Activated T-cell treated with anti-CD3 and anti-CD28 coated beads for 24 hours (primary cell): ENCODE measurements at places on chromosomes 16 and 17.

DNA sequence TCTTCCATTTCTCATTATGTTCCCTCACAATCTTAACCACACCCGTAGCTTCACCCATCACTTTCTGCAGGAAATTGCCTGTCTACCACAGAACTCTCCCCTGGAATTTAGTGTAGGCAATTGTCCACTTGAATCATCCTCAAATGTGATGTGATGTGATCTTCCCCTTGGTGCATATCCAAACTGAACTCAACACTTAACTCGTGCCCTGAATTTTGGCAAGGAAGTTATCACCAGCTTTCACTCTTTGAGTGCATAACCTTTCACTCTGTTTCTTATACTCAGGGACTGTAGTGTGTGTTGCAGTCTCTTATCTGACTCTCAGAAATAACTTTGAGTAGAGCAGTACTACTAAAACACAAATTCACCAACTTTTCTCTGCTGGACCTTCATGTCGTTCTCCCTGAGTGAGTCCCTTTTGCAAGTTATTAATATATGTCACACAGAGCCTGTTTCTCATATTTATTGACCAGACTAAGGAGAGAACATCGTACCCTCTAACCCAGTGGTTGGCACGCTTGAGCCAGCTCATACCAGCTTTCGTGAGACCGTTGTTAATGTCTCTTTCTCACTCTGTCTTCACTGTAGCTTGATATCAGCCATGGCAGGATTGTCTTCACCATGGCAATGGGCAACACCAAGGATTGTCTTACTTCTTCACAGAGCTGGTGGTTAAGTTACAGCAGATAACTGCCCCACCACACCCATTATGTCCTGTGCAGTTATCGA, 558.9 kb upstream of the HSBP1 start:
- no peak for DNase-seq

- no peak for DNase-seq
Measured at GRCh38 chr17:6035801-6036394, 34.3 kb upstream of the WSCD1 start.

DNA sequence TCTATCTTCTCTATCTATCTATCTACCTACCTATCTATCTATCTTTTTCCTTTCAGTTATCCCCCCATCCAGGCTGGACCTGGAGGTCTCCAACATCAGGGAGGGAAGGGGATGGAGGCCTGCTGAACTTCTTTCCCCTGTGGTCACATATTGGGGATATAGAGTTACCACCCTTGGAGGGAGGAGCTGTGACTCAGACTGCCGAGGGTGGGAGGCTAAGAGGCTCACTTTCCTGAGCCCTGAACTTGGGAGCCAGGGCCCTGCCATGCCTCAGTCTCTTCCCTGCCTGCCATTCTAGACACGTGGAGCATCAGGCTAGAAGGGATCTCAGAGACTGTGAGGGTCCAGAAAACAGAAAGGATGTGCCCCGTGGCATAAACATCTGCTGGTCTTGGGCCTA, 8.4 kb downstream of the LRRC3C start:
- no peak for DNase-seq

GRCh38 chr17:2897605-2898004, 101.4 kb downstream of the RAP1GAP2 start:
- no peak for DNase-seq

DNA sequence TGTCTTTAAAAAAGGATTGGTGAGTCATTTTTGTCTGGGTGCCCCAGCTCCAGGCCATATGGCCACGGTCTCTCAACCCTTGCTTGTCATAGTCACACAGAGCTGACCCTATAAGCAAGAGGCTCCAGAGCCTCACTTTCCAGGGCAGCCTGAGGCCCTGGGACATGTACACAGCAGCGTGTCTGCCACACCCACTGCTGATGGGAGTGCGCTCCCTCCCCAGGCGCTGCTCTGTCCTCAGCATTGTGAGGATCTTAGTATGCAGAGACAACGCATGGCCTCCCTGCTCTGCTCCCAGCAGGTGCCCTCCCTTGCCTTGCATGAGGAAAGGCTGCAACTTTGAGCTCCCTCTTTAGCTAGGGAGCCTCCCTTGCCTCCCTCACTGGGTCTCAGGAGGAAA, 80.8 kb upstream of the CRHR1 start:
- no peak for DNase-seq

DNA sequence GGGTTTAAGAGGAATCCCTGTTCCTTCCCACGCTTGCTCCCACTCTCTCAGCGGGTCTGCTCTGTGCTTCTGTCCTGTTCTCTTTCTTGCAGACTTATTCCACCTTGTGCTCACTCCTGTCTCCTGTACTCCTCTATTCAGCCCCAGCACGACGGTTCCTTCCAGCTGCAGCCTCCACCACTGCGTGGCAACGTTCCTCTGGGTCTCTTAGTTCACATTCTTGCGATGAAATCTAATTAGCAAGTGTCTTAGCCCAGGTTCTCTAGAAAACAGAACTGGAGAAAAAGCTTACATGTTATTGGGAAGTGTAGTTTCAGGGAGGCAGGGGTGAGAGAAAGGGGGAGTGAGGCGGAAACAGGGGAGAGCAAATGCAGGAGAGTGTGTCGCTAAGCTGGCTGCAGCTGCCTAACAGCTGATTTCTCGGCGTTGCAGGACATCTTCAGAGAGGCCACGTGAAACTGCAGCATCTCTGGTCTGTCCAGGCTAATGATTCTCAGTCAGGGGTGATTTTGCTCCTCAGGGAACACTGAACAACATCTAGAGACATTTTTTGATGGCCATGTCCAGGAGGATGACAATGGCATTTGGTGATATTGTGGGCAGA, 213.2 kb upstream of the NLRP1 start:
- DNase-seq, result no peak

DNA sequence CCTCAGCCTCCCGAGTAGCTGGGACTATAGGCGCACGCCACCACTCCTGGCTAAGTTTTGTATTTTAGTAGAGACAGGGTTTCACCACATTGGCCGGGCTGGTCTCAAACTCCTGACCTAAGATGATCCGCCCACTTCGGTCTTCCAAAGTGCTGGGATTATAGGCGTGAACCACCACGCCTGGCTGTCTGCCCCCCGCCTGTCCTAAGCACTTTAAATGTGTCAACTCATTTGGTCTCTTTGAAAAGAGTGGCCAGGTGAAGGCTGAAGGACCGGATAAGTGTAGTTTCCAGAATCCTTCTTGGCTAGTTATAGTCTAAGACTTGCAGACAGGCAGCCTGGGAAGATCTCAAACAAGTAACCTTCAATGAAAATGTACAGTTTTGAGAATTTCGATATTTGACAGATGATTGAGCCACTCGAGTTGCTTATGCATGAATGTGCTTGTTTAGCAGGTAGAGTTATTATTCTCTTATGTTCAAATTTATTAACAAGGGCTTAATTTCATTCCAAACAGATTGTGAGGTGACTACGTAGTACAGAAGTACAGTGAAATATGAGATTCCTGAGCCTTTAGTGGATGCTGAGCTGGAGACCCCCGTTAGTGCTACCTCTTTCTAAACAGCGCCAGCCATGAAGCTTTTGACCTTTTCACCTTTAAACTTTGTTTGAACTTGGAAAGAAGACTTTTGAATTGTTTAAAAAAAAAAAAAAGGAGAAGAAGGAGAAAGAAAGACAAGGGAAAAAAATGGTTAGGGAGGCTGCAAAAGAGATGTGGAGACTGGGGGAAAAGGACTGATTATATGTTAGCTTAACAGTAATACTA, 164.4 kb upstream of the TBX2 start:
- DNase-seq, result no peak

DNA sequence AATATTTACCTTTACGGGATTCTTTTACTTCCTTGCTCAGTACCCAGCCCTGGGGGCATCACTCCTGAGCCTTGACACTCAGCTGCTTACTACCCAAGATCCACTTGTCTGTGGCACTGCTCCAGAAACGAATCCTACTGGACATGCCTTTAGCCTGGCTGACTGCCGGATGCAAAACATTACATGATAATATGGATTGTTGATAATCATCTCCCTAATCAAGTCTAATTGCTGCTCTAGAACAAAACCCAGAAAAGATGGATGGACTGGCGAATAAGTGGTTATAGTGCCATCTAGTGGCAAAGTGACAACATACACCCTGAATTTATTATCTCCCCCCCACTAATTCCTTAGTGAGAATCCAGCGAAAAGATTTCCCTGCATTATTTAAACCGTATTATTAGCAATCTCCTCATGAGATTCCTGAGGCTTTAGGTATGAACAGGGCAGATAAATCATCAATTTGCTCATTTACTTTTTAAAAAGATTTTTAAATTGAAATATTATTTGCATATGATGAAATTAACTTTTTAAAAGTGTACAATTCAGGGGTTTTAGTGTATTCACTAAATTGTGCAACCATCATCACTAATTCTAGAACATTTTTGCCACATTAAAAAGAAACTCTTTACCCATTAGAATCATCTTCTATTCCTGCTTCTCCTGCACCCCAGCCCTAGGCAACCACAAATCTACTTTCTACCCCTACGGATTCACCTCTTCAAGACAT, 61.6 kb downstream of the RGS9 start:
- DNase-seq, result no peak

GRCh38 chr17:51850201-51850600, 308.3 kb downstream of the CA10 start:
- no peak for DNase-seq

GRCh38 chr17:58337210-58337599, 8.6 kb upstream of the TSPOAP1 start:
- no peak for DNase-seq

DNA sequence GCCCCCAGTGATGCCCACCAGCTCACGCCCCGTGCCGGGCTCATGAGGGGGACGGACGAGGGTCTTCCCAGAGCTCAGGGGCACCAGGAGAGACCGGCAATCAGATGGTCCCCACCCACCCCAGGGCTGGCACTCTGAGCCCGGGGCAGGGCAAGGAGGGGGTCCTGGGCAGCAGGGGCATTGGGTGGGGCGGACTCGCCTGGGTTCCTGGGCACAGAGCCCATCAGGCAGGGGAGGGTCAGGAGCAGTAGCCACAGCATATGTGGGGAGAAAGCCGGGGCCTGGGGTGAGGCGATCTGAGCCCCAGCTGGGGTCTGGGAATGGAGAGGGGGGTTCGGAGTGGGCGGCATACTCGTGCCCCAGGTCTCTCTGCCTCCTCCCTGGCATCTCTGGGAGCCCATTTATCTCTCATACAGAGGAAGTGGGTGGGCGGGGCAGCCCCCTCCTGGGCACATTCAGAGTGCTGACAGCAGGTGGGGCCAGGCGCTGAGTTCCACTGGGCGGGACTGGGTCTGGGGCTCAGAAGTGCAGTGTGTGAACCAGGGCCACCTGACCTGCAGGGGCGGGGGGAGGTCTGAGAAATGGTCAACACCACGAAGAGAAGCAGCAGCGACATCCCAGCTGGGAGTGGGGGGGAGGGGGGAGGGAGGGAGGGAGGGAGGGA, 20.5 kb upstream of the UBE2I start:
- no peak for DNase-seq

DNA sequence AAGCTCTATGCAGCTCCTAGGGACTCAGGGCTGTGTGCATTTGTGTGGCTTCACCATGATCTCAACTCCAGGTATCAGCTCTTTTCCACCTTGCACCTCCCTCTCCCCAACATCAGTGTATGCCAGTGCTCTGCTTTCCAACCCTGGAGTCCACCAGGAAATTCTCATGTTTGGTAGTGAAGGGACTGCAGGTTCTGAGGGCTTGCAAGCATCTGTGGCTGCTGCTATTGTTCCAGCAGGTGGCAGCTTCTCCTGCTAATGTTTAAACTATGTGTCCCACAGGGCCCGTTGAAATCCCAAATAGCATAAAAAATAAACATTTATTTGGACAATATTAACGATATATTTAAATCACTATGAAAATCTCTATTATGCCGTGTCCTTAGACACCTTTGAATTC, 82.0 kb downstream of the RGS9 start:
- no peak for DNase-seq

GRCh38 chr16:83300326-83300725, 507.5 kb upstream of the HSBP1 start:
- DNase-seq, result no peak

DNA sequence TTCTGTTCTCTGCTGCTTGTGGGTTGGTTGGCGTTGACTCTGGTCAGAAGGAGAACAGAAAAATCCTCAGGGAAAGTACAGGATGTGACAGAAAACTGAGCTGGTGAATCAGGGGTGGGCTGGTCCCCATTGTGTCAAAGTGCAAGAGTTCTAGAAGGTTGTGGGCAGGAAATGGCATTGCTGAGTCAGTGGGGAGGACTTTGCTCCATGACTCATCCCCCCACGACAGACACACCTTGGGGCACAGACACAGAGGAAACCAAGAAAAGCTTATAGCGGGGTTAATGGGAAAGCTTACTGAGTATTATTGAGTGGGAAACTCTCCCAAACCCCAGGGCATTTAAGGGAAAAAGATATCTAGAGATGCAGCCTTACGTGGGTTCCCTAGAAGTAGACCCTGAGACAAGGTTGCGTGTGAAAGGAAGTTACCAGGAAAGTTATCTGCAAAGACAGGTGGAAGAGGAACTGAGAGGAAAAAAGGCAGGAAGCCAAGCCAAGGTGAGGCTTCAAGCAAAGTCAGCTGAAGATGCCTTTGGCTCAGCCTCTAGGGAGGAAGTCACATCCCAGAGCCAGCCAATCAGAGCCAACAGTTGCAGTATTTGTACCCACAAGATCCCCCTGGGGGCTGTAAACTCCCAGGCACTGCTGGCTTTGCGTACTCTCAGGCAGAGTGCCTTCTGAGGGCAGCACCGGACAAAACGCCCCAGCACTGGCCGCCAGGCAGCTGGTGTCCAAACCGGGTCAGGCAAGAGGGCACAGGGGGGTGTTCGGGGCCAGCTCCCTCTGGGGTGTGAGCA, 86.4 kb downstream of the FOXL1 start:
- peak; percentile 67 for DNase-seq
